NCI-H2107 (cell line): ENCODE measurements at places on chromosomes 1 and 21.

DNA sequence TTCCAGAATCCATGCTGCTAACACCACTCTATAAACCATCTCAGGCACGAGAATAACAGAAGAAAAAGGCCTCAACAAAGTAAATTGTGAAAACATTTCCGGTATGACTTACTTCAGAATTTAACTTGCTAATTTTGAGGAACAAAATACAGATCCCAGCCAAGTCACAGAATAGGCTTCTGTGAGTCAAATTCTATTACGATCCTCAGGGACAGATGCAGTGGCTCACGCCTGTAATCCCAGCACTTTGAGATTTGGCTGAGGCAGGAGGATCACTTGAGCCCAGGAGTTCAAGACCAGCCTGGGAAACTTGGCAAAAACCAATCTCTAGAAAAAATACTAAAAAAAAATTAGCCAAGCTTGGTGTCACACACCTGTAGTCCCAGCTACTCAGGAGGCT, 8.8 kb upstream of the CCDC27 start:
- DNase-seq, result no peak

DNA sequence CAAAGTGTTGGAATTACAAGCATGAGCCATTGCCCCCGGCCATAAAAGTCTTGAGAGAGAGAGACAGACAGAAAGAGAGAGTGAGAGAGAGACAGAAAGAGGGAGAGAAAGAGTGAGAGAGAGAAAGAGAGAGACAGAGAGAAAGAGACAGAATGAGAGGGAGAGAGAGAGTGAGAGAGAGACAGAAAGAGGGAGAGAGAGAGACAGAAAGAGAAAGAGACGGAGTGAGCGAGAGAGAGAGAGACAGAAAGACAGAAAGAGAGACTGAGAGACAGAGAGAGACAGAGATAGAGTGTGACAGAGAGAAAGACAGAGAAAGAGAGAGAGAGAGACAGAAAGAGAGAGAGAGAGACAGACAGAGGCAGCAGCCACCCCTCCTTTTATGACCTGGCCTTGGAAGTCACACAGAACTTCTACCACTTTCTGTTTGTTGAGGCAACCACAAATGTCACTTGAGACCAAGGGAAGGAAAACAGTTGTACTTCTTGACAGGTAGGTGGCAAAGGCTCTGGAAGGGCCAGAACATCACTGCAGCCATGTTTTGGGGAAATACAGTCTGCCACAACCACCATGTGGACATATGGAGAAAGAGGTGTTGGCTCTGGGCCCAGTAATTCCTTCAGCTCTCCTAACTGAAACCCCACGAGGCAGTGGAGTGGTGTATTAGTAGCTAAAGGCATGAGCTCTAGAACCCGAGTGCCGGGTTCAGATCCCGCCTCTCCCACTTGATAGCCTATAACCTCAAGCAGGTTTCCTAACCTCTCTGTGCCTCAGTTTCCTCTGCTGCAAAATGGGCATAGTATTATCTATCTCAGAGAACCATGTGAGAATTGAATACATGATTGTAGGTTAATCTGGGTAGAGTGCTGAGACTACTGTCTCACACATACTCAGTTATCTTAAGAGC, 50.6 kb downstream of the TNFRSF8 start:
- DNase-seq, result no peak

GRCh38 chr1:47995306-47996050, 1.7 kb downstream of the TRABD2B start:
- DNase-seq, result no peak

GRCh38 chr21:30986965-30987364, 51.3 kb downstream of the KRTAP19-8 start:
- no peak for DNase-seq

- DNase-seq, result no peak
These were observed 41.2 kb downstream of the PRAMEF20 start for GRCh38 chr1:13451399-13451965.
